ENCODE measurements at places on chromosomes 3 and 15.
A peak's percentile ranks its signal among the peaks of the same experiment; 100 is the strongest.

GRCh38 chr3:189389346-189389745 lies 217.6 kb downstream of the TPRG1 start:
- no peak for DNase-seq

DNA sequence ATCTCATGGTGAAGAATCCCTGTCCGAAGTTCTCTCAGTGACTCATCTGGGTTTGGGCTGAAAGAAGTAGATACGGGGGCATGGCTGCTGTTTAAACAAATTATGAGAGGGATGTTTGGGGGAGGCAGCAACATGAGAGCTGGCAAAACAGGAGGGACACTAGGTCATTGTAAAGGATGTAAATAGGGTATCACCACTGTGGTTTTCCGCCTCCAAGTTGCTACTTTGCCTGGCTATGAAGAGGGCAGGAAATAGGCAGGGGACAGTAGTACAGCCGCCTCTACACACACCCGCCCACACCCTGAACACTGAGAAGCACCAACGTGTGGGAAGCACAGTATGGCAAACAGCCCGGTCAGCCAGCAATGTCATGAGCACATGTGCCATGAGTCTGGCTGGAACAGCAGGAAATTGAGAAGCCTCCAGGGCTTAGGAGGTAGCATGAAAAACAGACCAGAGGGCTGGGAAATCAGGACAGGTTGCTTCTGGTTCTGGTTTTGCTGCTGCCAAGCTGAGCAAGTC lies 17.1 kb downstream of the HEXA start:
- DNase-seq = peak; percentile 43

DNA sequence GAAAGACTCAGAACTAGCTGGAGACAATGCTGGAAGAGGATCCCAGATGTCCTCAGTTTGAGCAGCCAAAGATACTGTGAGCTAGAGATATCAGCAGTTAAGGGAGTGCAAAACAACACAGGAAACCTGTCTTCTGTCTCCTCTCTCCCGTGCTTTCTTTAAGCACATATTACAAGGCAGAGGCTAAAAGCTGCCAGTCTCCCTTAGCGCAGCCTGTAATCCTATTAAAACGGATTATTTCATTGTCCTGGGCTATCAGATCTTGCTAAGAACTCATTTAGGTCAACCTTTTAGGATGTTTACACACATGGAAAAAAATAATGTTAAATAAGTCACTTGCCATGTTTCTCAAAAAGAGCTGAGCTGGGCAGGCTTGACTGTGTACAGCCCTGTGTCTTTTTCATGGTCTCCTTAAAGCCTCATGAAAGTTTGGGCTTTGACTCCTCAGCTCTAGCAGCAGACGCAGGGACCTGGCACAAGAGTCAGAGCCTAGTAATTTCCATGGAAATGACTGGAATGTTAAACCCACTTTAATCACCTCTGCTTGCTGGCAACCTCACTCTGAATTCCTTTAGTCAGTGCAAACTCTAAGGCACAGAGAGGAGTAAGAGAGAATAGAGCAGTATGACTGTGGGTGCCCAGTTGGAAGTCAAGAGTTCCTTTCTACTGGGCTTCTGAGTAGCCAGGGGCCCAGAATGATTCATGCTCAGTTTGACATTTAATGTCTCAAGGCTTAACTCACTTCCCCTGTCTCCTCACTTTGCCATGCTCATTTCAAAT lies 491.9 kb downstream of the NTRK3 start:
- no peak for DNase-seq

DNA sequence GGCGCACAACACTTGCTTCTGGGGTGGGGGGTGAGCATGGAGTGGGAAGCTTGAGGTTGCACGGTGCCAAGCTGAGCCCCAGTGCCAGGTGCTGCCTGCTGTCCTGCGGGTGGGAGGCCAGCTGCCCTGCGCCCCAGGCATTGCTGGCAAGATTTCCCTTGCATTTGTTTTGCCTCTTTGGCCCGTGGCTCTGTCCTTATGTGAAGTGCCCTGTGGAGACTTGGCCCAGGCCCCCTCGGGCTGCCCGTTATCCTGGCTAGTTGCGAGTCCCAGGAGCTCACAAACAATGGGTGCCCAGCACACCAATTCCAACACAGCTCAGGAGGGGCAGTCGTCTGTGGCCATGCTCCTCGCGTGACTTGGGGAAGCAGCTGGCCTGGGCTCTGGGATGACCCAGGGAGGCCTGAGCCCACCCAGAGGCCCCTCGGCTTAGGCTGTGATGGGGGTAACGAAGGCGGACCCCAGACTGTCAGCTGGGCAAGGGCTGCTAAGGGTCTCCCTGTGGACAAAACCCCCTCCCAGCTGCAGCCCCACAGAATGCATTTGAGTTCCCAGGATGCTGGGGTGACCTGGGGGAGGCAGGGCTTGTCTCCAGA lies 5.9 kb downstream of the C3orf22 start:
- DNase-seq = no peak

DNA sequence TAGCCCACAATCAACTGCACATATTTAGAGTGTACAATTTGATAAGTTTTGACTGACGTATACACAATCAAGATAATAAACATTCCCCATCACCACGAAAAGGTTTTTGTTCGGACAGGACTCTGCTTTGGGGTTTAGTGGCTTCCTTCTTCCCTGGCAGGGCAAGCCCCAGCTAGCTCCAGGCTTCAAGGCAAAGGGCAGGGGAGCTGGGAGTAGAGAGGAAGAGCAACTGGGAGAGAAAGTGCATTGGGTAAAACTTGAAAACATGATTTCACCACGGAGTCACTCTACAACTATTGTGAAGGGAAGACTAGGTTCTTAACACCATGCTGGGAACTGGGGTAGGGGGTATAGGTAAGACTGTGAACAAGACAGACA lies 185.1 kb upstream of the UBE2E1 start:
- no peak for DNase-seq

DNA sequence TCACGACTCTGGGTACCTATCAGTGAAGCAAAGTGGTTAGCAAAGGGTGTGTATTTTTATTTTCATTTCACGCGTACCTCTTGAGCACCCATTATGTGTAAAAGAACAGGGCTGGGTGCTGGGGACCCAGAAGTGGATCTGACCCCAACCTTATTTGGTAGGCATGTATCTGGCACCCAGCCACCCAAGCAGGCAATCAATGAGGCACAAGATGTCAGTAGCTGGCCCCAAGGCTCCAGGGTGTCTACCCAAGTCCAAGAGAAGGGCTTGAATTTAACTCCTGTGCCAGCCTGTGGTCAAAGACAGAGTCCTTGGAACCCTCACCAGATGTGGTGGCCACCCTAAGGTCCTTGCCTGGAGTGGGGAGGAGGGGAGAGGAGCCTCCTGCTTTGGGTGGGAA lies 5.7 kb downstream of the PLEKHO2 start:
- no peak for DNase-seq

GRCh38 chr3:30457726-30458125 lies 148.7 kb upstream of the TGFBR2 start:
- no peak for DNase-seq

DNA sequence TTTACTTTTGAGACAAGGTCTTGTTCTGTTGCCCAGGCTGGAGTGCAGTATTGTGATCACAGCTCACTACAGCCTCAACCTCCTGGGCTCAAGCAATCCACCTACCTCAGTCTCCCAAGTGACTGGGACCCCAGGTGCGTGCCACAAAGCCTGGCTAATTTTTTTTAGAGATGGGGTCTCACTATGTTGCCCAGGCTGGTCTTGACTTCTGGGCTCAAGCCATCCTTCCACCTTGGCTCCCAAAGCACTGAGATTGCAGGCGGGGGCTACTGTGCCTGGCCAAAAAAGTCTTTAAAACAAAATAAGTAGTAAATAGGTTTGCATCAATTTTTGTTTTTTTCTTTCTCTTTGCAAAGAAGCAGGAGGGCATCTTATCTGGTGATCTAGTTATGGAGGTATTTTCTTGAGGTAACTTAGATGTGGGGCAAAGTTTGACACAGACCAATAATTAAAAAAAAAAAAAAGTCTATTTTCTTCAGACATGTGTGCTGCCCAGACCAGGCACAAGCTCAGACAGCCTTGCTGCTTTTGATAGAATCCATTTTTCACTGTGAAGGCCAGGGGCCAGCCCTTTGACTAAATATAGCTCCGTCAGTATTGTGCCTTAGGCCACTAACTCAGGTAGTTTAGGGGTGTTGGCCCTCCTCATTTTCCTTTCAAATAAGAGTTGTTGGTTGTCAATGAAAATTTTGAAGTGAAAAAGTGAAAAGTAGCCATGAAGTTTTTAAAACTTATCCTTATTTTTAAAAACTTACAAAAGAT lies 2.5 kb downstream of the ARL6IP5 start:
- DNase-seq = no peak

GRCh38 chr15:46636206-46636605 lies 1001.4 kb downstream of the SQOR start:
- DNase-seq = no peak

GRCh38 chr3:144003051-144003450 lies 31.4 kb downstream of the DIPK2A start:
- no peak for DNase-seq

- DNase-seq = no peak
Measured at GRCh38 chr3:95655363-95655986, 1158.9 kb upstream of the EPHA6 start.

DNA sequence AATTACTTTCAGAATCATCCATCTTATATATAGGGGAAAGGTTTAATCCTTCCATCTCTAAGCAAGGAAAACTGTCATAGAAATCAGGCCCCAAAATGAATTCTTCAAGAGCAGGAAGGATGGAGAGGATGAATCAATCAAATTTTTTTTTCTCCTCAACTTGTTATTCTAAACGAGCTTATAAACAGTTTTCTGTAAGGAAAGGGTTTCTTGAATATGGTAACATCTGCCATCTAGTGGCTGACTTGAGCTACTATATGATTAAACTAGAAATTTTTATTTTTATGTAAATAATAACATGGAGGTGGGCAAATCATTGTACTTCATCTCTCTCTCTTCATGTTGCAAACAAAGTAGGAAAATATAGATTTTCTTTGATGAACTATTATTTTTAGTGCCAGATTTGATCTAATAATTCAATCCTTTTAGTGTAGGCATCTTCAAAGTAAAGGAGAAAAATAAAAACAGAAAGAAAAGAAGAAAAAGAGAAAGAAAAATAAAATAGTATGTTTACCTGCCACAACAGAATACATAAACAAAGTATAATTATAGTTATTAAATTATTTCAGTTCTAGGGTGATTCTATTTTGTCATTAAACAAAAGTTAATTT lies 146.6 kb downstream of the SERPINI1 start:
- peak; percentile 16 for DNase-seq

DNA sequence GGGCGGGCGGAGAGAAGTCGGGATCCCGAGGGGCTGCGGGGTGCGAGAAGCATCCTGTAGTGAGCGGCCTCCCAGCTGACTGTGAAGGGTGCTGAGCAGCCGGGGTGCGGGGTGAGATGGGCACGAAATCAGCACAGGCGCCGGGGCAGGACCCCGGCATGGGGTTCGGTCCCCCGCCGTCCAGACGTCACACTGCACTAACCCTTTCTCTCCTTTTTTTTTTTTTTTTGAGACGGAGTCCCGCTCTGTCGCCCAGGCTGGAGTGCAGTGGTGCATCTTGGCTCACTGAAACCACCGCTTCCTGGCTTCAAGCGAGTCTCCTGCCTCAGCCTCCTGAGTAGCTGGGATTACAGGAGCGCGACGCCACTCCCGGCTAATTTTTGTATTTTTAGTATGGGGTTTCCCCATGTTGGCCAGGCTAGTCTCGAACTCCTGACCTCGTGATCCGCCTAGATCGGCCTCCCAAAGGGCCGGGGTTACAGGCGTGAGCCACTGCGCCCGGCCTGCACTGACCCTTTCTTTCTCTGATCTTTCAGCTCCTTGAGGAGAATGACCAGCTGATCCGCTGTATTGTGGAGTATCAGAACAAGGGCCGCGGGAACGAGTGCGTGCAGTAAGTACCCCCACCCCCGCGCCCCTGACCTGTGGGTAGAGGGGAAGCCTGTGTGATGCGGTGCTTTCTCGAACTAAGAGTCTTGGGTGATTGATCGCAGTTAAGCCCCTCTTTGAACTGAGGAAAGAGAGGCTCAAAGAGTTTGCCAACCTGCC lies 513 bp downstream of the SS18L2 start:
- no peak for DNase-seq

DNA sequence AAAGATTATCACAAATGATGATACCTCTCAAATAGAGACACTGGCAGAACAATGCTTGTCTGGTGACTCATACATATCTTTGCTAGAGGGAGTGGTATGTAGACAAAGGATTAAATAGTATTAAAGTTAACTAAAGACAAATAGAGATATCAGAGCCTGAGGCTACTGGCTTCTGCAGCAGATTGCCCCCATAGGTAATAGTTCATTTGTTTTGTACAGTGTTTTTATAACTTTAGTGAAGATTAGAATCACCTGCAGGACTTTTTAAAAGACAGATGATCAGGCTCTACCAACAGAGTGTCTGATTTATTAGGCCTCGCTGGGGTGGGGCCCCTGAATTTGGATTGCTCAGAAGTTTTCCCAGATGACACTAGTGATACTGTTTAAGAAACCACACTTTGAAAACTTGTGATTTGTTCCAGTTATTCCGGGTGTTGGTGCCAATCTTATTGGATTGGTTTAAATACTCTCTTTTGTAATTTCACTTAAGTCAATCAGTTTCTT lies 96.4 kb downstream of the NAALADL2 start:
- DNase-seq = no peak

DNA sequence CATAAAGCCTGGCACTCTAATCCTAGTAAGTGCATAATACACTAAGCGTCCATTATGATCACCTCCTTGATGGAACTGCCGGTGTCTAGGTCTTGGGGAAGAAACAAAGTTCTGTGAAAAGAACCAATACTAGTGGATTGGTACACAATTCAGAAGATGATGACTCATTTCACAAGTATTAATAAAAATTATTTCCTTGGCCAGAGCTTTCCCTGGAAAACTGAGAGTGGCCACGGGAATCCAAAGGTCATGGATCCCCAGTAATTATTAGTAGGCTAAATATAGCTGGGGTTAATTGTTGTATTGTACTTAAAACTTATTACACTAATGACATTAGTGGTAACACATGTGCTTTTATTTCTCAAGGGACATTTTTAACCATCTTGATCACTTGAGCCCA lies 808.0 kb upstream of the NR2F2 start:
- DNase-seq = no peak

GRCh38 chr15:50192164-50192563 lies 10.2 kb downstream of the SLC27A2 start:
- no peak for DNase-seq

DNA sequence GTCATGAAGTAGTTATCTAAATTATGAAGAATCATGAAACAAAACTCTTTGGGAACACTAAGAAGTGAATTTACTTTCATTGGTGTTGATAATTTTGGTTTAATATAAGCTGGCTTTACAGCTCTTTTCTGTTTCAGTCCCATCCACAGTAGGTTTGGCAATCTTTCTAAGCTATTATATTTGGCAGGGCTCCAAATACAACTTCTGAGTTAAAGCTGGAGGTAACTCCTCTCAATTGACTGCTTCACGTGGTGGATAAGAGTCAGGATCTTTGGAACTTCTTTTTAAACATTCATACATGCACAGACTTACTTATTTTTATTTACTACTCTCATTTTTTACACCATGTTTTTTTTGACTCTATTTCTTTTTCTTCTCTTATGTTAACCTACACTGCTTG lies 106.5 kb upstream of the EPHA3 start:
- DNase-seq = no peak

GRCh38 chr15:92833106-92833433 lies 67.1 kb upstream of the CHD2 start:
- DNase-seq = no peak
